ENCODE measurements at places on chromosomes 3 and 15. TPM values are rescaled to one million over a fixed set of nuclear protein-coding genes. Genes with fewer than 3 reads are reported as not detected.

SUCNR1 gene
- 0.80 TPM for total RNA-seq

- no peaks in the 10 kb centered on the region for H3K4me1 ChIP-seq
- no peaks in the 10 kb centered on the region for H3K27me3 ChIP-seq
- H3K4me3 ChIP-seq, result no peak overlapping the region
Observed at GRCh38 chr3:42537350-42537749, 34.9 kb downstream of the VIPR1 start.

GRCh38 chr3:58386626-58387365, 46.8 kb downstream of the PDHB start:
- no peak overlapping the region for H3K4me3 ChIP-seq
- DNase-seq, result peak; percentile 62
- H3K36me3 ChIP-seq, result no peaks in the 10 kb centered on the region
- peak overlapping the region; percentile 87 for H3K27ac ChIP-seq

DNA sequence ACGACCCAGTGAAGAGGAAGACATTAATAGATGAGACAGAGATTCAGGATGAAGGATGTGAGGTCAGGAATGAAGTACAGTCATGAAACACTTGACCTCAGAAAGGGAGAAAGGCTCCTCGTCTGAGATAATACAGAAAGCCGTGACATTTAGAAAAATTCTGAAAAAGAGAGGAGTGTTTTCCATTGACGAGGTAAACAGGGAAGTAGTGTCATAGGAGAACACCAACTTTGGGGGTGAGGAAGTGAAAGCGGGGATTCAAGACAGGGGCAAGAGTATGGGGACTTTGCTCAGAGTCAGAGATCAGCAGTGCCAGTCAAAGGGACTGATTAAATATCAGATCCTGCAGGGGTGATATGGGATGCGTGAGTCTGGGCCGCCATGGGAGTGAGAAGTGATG, 160.9 kb downstream of the PLCL2 start:
- H3K4me1 ChIP-seq, result no peaks in the 10 kb centered on the region
- H3K4me3 ChIP-seq, result no peak overlapping the region
- no peaks in the 10 kb centered on the region for H3K36me3 ChIP-seq
- no peaks in the 10 kb centered on the region for H3K27me3 ChIP-seq
- no peak overlapping the region for H3K27ac ChIP-seq
- no peak for DNase-seq

- no peak overlapping the region for H3K4me3 ChIP-seq
- H3K27me3 ChIP-seq, result no peaks in the 10 kb centered on the region
- H3K36me3 ChIP-seq, result peaks cover 6% of the 10 kb centered on the region
- peaks cover 21% of the 10 kb centered on the region for H3K4me1 ChIP-seq
Observed at GRCh38 chr3:197955892-197956477, 4.0 kb upstream of the LMLN start.

GRCh38 chr15:89408372-89409183, 74.0 kb upstream of the POLG start:
- no peaks in the 10 kb centered on the region for H3K36me3 ChIP-seq
- H3K27me3 ChIP-seq, result peaks cover 100% of the 10 kb centered on the region
- peaks cover 7% of the 10 kb centered on the region for H3K4me1 ChIP-seq
- H3K4me3 ChIP-seq, result no peak overlapping the region

SLC15A2 gene
- 6.5 TPM for total RNA-seq

DNA sequence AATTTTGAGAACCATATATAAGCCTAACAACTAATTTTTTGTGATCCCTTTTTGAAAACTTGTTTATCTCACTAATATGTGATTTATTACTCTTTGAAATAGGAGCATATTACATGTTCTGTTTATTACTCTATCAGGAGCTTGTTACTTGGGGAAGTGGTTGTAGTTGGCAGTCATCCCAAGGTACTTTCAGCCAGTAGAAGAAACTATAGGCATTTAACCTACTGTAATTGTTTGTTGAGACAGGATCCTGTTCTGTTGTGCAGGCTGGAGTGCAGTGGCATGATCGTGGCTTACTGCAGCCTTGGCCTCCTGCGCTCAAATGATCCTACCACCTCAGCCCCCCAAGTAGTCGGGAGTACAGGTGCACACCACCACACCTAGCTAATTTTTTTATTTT, 195.6 kb downstream of the TCF12 start:
- peaks cover 8% of the 10 kb centered on the region for H3K4me1 ChIP-seq
- no peaks in the 10 kb centered on the region for H3K36me3 ChIP-seq
- H3K27ac ChIP-seq, result no peak overlapping the region
- no peak for DNase-seq
- H3K27me3 ChIP-seq, result no peaks in the 10 kb centered on the region

DNA sequence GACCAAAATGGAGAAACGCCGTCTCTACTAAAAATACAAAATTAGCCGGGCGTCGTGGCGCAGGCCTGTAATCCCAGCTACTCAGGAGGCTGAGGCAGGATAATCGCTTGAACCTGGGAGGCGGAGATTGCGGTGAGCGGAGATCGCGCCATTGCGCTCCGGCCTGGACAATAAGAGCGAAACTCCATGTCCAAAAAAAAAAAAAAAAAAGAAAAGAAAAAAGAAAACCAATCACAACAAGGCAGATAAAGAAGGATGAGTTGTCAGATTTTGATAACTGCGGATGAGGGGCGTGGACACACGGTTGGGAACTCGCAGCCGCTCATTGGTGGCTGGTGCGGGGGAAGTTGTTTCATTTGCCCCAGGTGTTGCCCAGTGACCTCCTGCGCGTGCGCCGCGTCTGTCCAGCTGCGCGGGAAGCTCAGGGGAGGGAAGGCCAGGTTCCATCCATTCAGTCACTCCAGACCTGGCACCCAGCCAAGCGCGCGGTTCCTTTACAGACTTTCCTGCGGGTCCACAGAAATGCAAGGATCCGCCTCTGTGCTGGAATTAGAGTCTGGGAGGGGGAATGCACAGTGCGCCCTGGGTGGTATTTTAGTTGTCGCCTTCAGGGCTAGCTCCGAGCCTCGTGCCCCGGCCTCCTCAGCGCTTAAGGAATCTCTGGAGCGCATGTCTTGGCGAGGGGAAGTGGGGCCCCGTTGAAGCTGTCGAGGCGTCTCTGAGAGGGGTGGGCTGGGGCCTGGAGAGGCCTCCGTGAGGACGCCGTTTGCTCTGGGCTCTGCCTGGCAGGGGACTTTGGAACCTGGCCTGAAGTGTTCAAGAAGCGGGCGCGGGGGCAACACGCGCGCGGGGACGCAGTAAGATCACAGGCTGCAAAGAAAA, 708 bp upstream of the GCHFR start:
- DNase-seq, result peak; percentile 74
- H3K4me1 ChIP-seq, result peaks cover 24% of the 10 kb centered on the region
- H3K36me3 ChIP-seq, result no peaks in the 10 kb centered on the region
- H3K27ac ChIP-seq, result peak overlapping the region; percentile 97
- H3K27me3 ChIP-seq, result no peaks in the 10 kb centered on the region

- no peaks in the 10 kb centered on the region for H3K36me3 ChIP-seq
- H3K27me3 ChIP-seq, result no peaks in the 10 kb centered on the region
- no peak overlapping the region for H3K27ac ChIP-seq
Observed at GRCh38 chr3:177346878-177347277, 149.6 kb upstream of the TBL1XR1 start.

ZNF774 gene
- 2.1 TPM for total RNA-seq

SPTSSB gene
- total RNA-seq, result 5.0 TPM

CLRN1 gene
- not detected for total RNA-seq

GRCh38 chr15:39327005-39327730, 253.7 kb upstream of the THBS1 start:
- H3K4me3 ChIP-seq, result no peak overlapping the region
- H3K4me1 ChIP-seq, result no peaks in the 10 kb centered on the region
- H3K27ac ChIP-seq, result no peak overlapping the region

GRCh38 chr3:54349691-54350090, 227.3 kb downstream of the CACNA2D3 start:
- DNase-seq, result no peak
- H3K4me3 ChIP-seq, result no peak overlapping the region
- H3K36me3 ChIP-seq, result no peaks in the 10 kb centered on the region
- H3K27me3 ChIP-seq, result no peaks in the 10 kb centered on the region
- H3K4me1 ChIP-seq, result peaks cover 12% of the 10 kb centered on the region

- H3K4me1 ChIP-seq, result no peaks in the 10 kb centered on the region
- no peak overlapping the region for H3K27ac ChIP-seq
- DNase-seq, result no peak
- no peaks in the 10 kb centered on the region for H3K27me3 ChIP-seq
Observed at GRCh38 chr15:61137105-61137792, 91.9 kb downstream of the RORA start.
